Lower leg skin (tissue), 4 donors: ENCODE measurements at places on chromosomes 12 and 14.
A peak's percentile ranks its signal among the peaks of the same experiment; 100 is the strongest.

- DNase-seq, result no peak
Observed at GRCh38 chr12:3416159-3416558, 74.8 kb upstream of the PRMT8 start.

- DNase-seq, result no peak
Observed at GRCh38 chr14:105375635-105376057, 22.7 kb upstream of the TEX22 start.

DNA sequence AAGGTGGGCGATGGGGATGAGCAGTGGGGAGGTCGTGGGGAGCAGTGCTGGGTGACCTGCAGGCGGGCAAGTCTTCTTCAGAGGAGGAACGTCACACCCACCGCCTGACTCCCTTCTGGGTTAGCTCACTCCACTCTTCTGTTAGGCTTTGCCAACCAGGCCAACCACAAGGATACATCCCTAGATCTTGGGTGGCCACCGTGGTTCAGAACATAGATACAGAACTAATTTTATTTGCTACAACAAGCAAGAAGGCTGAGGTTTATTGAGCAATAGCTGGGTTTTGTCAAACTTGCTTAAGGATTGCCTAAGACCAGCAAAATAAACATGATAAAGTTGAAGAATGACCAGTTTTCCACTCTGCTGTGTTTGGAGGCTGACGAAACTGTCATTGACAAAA is 109.4 kb downstream of the DACT1 start:
- peak; percentile 85 for DNase-seq

- DNase-seq, result no peak
Observed at GRCh38 chr12:26648584-26648983, 184.4 kb downstream of the ITPR2 start.

GRCh38 chr14:61051051-61051450 is 70.0 kb downstream of the SLC38A6 start:
- peak; percentile 83 for DNase-seq

DNA sequence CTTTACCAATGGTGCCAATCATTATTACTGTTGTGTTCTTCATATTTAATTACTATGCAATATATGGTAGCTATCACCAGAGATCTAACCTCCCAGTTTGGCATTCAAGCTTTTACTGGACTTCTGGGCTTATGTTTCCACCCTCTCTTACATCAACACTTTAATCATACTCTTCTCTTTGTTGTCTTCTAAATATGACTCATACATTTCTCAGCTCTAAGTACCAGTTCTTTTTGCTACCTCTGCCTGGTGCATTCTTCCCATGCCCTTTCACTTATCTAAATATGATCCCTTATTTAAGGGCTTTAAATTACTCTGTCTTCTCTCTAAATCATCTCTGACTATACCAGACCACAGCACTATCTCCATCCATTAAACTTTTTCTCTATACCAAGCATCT is 246.1 kb upstream of the CCDC196 start:
- DNase-seq, result no peak

DNA sequence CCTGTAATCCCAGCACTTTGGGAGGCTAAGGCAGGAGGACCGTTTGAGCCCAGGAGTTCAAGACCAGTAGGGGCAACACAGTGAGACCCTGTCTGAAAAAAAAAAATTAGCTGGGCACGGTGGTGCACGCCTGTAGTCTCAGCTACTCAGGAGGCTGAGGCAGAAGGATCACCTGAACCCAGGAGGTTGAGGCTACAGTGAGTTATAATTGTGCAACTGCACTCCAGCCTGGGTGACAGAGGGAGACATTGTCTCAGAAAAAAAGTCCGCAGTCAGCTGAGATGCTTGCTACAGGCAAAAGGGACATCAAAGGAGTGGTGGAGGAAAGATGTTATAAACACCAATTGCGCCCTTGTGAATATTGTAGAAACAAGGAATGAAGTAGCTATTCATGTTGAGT is 77.8 kb downstream of the NDUFA12 start:
- DNase-seq, result no peak

- no peak for DNase-seq
Observed at GRCh38 chr14:54590481-54590880, 23.6 kb downstream of the SAMD4A start.

DNA sequence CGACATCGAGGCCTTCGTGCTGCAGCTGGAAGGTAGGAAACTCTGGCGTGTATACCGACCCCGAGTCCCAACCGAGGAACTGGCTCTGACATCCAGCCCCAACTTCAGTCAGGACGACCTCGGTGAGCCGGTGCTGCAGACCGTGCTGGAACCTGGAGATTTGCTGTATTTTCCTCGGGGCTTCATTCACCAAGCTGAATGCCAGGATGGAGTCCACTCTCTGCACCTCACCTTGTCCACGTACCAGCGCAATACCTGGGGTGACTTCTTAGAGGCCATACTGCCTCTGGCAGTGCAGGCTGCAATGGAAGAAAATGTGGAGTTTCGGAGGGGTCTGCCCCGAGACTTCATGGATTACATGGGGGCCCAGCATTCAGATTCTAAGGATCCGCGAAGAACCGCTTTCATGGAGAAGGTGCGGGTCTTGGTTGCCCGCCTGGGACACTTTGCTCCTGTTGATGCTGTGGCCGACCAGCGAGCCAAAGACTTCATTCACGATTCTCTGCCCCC is 1.4 kb downstream of the RIOX1 start:
- no peak for DNase-seq

- no peak for DNase-seq
Observed at GRCh38 chr12:49667325-49668090, 39.7 kb downstream of the FMNL3 start.

DNA sequence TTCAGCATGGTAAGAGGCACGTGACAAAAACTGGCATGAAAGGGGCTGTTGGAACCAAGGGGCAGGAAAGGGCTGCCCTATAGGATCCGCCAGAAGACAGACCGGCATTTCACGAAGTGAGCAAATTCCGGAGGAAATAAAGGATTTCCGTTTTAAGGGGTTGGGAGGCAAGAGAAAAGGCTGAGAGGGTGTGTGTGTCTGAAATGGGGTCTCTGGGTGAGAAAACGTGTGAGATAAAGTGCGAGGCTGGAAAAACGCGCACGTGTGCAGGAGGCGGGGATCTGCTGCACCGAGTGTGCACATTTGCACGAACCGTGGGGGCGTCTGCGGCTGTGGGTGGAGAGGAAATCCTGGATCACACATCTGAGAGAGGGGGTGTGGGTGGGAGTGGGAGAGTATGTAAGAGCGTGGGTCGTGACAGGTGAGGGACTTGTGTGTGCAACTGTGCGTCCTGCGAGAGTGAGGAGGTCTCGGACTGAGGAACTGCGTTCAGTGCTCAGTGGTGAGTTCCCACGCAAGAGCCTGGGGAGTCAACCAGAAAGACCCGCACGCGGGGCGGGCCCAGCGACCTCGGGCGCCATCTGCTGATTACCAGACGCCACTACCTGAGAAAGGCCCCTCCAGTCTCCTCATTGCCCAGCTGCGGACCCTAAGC is 37.0 kb upstream of the P2RX7 start:
- peak; percentile 25 for DNase-seq

GRCh38 chr12:115166698-115167315 is 482.8 kb upstream of the TBX3 start:
- DNase-seq, result no peak

GRCh38 chr12:22372277-22372837 is 37.9 kb upstream of the ST8SIA1 start:
- DNase-seq, result no peak

DNA sequence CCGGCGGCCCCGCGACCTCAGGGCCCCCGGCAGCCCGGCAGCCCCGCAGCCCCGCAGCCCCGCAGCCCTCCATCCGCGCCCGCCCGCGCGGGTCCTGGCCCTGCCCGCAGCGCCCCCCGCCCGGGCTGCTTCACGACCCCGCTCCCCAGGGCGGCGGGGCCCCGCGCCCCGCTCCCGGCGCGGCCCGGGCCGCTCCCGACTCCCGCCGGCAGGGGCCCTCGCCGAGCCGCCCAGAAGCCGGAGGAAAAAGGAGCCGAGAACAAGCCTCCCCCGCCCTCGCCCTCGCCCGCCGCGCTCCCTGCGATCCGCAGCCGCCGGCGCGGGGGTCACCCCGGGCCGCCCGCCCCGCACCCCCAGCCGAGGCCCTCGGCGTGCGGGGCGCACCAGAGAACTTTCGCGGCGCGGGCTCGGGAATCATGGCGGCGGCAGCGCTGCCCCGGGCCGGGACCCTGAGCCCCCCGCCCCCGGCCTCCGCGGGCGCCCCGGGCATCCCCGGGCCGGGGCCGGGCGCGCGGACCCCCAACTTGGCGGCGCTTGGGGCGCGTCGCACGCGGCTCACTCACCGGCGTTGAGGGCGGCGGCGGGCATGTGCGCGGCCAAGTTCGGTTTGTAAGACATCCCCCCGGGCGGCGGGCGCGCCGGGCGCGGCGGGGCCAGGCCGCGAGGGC is 521 bp downstream of the CDK2AP1 start:
- peak; percentile 95 for DNase-seq
